ENCODE measurements at places on chromosomes 3 and 15.

- no peak for DNase-seq
Observed at GRCh38 chr3:160490166-160490565, 40.6 kb upstream of the TRIM59 start.

GRCh38 chr3:60636846-60637245, 614.4 kb downstream of the FHIT start:
- no peak for DNase-seq

DNA sequence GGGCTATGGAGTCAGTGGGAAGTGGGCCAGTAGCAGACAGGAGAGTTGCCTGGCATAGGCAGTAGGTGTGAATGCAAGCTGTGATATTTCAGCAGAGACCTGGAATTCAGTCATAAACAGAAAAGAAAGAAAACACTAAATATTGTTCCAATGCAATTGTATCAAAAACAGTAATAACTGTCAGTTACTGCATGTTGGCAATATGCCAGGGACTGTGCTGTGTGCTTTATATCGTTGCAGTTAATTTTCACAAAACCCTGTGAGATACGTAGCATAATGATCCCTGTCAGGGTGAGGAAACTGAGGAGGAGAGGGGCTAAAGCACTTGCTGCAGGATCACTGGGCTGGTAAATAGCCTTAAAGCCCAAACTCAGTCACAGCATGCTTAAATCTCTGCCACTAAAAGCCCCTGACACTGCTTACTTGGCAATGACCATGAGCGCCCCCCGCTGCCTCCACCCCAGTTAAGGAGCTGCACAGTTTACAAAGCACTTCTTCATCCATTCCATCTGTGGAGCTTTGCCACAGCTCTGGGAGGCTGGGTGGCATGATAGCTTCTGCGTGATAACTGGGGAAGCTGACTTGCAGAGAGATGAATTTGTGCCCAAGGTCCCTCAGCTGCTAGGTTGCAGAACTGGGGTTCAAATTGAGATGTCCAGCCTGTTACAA, 3.9 kb downstream of the SLC6A1 start:
- DNase-seq = no peak

GRCh38 chr3:172673210-172673679, 37.6 kb downstream of the NCEH1 start:
- DNase-seq = peak; percentile 54

DNA sequence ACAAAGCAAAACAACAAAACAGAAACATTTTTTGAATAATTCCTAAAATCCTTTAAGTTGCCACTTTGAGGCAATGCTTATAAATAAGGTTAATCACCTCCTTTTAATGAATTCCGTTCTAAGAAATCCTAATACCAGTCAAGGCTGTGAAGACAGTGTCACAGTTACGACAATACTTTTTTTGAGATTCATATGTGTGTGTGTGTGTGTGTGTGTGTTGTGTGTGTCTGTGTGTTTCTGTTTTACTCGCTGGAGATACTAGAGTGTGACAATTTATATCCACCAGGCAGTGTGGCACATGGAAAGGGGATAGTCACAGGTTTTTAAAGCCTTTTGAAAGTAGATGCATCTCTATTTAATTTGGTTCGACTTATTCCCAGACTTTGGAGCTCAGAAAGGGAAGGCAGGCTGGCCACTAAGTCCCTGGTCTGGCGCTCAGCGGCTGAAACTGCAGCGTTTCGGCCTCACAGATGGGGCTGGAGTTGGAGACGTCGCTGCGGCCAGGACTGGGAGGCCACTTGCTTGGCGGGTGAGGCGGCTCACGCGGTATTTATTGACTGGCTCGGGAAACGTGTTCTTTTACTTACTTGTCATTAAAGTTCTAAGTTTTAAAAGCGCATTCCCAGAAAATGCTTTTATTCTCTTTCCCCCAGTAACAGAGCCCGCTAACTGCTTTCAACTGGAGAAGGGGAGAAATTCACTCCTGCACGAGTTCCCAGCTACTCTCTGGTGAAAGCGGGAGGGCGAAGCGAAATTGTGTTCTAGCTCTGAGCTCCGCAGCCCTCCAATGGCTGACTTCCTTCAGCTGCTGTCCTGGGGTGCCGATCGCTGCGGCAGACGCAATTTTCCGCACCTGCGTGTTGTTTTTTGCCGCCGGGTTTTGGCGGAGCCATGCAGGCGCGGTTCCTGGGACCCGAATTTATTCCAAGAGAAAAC, 13.7 kb downstream of the ZIC1 start:
- peak; percentile 45 for DNase-seq

DNA sequence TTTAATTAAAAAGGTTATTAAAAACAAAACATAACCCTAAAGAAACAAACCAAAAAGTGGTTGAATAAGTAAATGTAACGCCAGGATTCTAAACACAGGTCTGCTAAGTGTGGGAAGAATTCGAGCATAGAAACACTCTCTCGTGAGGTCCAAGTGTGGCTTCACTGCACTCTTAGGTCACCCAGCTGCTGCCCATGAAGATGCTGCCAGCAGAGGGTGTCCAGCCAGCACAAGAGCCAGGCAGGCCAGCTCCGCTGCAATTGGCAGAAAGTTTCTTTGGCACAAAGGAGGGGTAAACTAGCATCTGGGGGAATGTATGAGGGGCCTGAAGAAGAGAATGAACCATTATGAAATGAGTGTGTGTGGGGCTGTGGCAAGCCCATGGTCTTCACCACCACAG, 215.7 kb upstream of the FEZF2 start:
- DNase-seq = no peak

DNA sequence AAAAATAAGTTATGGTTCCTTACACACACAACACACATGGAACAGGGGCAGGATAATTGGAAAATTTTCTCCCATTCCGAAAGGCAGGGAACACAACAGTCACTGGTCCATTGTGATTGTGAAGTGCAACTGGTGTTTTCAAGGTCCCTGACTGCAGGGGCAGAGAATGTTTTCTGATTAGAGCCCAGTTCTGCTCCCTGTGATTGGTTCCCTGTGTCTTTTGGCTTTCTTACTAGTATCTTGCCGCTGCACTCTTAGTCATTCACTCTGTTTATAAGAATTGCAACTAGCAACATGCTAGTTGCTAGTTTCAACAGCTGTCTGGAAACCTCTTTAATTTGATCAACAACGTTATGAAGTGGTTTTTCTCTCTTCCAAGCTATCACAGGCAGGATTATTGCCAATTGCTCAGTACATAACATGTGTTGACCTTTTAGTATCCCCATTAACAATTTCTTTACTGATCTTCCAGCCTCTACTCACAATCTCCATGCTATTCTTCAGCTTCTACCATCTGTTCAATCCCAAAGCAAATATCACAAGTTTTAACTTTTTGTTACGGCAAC, 177.5 kb downstream of the EPHA6 start:
- no peak for DNase-seq

GRCh38 chr3:110614186-110614585, 457.4 kb upstream of the NECTIN3 start:
- DNase-seq = no peak

DNA sequence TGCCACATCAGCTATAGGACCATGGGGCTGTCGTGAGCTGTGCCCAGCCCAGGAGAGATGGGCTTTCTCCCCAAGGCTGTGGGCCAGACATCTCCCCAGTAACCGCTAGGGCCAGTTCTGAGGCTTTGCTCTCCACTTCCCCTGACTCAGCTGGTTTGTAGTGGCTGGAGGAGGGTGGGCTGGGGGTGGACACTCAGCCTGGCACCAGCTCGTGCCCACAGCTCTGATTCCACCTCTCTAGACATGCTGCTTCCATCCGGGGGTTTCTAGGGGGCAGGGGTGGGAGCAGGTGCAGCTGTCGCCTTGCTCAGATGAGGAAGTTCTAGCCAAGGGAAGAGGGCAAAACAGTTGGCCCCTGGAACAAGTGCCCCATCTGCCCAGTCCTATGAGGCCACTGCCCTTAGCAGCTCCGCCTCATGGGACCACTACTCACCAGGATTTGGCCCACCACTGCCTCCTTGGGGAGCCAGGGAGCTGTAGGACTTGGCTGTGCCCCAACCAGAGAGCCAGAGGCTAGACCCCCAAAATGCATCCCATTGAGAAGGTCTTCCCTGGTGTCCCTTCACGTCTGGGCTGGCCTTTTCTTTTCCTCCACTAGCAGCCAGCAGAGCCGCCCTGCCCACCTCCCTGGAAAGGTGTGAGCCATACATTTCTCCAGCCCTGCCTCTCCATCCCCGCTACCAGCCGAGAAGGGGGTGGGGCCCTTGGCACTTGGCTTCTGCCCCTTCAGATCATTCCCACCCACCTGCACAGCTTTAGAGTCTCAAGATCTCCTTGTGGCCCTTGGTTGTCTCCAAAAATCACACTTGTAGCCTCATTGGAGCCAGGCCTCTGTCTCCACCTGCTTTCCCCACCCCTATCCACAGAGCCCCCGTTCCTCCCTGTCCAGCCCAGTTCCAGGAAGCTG, 9.9 kb downstream of the GLYCTK start:
- no peak for DNase-seq

DNA sequence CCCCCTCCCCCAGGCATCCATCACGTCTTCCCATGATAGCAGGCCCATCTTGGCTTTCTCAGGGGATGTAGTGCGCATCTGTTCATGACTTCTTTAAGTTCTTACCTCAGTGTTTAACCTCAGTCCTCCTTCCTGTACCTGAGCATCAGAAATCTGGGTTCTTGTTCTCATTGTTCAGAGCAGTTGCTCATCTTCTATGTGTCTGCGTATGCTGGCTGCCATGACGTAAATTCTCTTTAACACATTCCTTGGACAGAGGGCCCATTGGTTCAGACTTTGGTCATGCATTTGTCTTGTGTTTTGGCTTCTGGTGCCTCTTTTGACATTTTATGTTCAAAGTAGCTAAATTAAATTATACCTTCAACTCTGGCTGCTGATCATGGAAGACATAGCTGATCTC, 227.3 kb downstream of the CACNA2D3 start:
- DNase-seq = no peak

- no peak for DNase-seq
Observed at GRCh38 chr15:60648928-60649679, 170.2 kb upstream of the ICE2 start.
